Midbrain (tissue), 1 donor: ENCODE measurements at places on chromosomes 3 and 15.

- no peak for DNase-seq
Measured at GRCh38 chr15:98035134-98035533, 74.6 kb downstream of the ARRDC4 start.

DNA sequence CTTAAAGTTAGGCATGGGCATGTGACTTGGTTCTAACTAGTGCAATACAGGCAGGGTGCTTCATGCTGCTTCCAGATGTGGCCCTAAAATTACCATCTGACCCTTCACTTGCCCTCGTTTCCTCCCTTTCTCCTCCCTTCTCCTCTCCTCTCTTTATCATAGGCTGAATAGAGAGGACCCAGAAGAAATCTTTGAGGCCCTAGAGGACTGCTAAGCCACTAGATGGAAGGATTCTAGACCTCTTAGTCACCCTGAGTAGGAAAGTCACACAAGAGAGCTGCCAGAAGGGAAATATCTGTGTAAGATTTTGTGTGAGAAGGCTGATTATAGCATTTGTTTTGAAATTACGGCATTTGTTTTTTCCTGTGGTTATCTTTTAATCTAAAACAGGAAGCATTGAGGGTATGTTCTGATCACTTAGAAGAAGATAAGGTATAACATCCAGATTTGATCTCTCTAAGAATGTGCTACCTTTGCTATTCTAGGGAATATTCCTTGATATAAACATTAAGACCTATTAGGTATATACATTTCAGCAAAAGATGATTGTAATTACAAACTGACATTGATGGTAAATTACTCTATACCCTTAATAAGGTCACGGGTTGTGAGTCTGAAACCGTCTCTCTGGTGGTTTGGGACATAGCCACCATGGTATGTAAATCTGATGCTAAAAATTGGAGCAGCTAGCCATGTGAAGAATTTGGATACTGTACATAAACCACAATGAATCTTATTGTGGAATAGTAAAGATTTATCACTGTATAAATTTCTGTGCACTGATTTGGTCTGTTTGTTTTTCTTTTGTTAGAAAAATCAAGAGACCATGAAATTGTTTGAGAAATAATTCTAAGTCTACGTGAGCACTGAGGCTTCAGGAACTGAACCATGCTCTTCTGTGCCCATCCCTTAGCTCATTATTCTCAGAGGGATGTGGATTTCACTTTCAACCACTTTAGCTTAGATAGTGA lies 84.1 kb downstream of the TP63 start:
- no peak for DNase-seq

GRCh38 chr3:115148142-115148790 lies 1.2 kb upstream of the ZBTB20 start:
- DNase-seq: no peak

DNA sequence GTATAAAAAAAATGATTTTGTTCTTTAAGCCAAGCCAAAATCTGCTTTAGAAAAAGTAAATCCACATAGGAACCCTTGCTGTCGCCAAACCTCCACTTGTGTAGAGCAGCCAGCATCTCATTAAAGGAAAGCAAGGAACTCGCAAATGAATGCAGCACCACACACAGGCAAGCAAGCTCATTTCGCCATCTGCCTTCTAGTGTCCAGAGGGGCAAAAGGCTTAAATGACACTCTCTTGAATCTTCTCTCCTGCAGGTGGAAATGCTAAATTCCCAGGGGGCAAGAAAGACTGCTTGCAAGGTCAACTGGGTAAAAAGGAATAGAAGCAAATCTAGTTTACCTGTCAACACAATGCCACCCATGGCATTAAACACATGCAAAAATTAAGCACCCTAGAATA lies 2.4 kb downstream of the MB21D2 start:
- DNase-seq: peak; percentile 63

GRCh38 chr3:77281721-77282120 lies 241.8 kb downstream of the ROBO2 start:
- no peak for DNase-seq

DNA sequence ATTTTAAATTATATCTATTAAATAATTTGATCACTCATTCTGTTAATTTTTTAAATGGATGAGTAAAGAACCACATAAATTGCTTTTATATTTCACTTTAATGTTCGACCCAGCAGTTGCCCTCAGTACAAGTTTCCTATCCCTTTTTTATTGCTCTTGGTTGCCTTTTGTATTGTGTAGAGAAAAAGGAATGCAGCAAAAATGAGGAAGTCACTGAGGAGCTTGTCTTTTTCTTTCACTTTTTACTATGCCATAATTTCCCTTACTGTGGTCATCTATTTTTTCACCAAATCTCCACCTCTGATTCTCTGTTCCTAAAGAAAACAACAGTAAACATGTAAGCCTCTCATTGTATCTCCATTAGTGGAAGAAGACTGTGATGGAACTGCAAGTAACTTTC lies 122.7 kb downstream of the B3GALNT1 start:
- no peak for DNase-seq

DNA sequence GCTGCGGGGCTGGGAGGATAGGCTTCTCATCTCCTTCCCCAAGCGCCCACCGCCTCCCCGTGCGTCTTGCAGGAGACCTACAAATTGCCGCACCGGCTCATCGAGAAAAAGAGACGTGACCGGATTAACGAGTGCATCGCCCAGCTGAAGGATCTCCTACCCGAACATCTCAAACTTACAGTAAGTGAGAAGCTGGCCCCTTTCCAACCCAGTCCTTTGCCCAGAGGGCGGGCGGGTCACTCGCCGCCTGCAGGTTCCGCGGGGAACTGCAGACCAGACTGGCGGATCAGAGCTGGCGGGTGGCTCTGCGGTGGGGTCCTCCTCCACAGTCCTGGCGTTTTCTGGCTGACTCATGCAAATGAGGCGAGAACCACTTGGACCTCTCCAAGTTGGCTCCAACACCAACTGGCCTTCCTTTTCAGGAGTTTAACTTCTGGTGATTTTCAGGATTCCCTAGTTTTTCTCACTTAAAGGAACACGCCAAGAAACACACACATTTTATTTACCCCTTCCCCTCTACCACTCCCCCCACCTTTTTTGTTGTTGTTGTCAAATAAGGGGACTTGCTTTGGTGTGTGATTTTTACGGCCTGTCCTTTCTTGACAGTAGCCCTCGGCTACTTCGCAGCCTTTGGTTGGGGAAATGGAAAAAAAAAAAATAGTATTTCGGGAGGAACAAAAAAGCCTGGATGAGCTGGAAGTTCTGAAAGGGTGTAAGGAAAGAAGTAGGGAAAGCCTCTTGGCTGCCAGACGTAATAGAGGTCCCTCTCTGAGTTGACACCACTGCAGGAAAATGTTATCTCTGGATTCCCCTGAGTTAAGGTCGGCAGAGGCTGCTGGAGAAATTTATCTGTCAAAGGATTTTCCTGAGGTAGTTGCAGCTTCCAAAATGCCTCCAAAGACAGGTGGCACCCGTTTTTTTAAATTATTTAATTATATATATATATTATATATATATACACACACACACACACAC lies 1.3 kb downstream of the BHLHE40 start:
- DNase-seq: peak; percentile 69

DNA sequence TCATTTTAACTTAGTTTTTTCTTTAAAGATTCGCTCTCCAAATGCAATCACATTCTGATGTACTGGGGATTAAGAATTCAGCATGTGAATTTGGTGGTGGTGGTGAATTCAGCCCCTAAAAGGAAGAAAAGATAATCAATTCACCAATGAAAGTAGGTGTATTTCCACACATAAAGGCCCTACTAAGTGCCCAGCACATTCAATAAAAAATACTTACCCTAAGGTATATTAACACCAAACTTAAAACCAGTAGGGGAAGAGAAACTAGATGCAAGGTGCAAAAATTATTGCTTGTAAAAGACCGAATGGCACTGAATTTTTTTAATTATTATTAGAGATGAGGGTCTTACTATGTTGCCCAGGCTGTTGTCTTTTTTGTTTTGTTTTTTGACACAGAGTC lies 16.8 kb upstream of the SUCNR1 start:
- DNase-seq: no peak

- no peak for DNase-seq
Measured at GRCh38 chr15:101276501-101277037, 716 bp downstream of the SELENOS start.

GRCh38 chr15:43518197-43518761 lies 871 bp downstream of the MAP1A start:
- DNase-seq: peak; percentile 86

- DNase-seq: no peak
Measured at GRCh38 chr15:39511000-39511915, 69.6 kb upstream of the THBS1 start.

GRCh38 chr3:47283193-47283537 lies 421 bp downstream of the KLHL18 start:
- no peak for DNase-seq

DNA sequence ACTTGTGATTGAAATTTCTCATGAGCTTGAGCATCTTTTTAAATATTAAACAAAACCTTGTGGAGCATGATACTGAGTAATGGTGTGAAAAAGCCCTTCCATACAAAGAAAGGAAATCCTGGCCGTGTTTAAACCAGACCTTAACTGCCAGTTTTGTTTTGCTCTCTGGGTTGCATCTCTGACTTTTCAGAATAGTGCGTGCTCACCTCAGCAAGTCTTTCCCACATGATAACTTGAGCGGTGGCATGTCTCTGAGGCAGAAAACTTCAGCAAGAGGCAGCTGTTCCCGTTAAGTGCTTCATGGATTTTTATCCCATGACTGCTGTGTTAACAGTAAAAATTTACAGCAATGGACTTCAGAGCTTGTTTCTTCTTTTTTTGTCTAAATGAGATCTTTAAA lies 393.3 kb downstream of the FEZF2 start:
- no peak for DNase-seq

- DNase-seq: no peak
Measured at GRCh38 chr3:12184541-12184940, 25.8 kb upstream of the TIMP4 start.

DNA sequence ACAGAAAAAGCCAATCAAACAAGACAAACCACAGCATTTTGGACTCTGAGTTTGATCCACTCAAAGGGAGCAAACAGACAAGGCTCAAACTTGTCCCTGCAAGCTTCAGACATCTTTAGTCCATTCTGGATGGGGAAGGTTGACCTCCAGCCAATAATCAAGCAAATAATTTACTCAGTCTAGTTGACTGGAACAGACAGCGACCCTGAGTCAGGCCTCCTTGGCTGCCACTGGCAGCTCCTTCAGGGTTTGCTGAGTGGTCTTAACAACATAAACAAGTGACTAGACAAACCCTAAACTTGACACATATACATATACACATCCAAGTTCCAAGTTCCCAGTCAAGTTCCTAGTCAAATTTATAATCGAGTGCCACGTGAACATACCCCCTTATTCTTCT lies 313.9 kb downstream of the POLQ start:
- DNase-seq: no peak

DNA sequence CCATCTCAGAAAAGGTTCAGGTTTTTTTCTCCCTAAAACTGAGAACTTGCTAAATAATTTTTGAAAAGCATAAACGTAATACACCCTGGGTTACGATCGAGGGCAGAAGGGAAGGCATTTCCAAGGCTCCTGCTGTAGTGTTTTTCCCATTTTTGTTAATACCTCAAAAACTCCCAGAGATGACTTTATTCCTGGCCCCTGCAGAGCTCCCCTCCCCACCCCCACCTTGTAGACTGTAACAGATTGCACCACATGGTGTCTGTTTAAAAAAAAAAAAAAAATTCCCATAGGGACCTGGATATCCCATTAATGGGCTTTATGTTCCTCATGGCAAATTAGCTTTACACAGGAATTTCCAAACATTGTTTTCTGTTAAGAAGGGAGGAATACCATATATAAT lies 38.2 kb downstream of the FEZF2 start:
- DNase-seq: no peak

GRCh38 chr15:92417716-92418115 lies 24.0 kb downstream of the ST8SIA2 start:
- no peak for DNase-seq

GRCh38 chr3:26375843-26376530 lies 246.6 kb upstream of the LRRC3B start:
- DNase-seq: peak; percentile 14

- no peak for DNase-seq
Measured at GRCh38 chr3:175668300-175668699, 809.2 kb downstream of the NAALADL2 start.

DNA sequence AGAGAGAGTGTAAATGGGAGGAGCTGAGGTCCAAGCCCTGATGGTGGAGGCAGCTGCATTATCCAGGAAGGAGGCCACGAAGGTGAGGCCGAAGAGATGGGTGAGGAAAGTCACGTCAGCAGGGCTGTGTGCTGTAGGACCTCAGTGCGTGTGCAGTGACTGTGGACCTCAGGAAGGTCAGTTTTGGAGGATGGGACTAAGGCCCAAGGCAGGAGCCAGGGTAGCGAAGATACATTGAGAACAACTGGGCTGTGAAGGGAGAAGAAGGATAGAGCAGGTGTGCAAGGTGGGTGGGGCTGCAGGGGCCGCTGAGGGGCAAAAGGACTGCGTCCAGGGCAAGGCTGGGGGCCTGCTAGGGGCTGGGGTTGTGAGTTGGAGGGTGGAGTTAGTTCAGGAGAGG lies 4.9 kb downstream of the KLHL40 start:
- DNase-seq: no peak

DNA sequence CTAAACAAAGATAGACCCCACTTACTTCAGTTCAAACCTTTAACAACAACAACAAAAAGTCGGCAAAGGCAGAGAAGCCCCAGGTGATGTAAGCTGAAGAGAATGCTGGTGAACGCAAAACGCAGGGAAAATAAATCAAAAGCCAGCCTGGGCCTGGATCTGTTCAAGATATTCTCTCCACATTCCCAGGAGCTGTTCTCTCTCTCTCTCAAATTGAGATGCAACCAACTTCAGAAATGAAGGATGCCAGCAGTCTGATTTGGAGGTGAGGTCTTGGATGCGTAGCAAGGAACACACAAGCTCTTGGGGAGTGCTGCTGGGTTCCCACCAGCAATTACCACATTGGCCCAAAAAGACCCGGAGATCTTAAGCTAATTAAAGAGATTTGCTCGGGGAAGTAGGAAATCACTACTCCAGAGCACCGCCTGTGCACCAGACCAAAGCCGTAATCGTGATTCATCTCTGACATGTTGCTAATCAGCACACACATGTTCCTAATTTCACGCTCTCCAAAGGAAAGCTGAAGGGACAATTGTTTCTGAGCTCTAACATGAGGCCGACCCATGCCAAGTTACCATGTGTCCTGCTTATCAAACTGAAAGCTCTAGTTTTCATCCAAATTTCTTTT lies 37.1 kb downstream of the IL17RD start:
- no peak for DNase-seq

- no peak for DNase-seq
Measured at GRCh38 chr3:169505577-169506230, 157.8 kb downstream of the MECOM start.
